ENCODE measurements at places on chromosomes 2 and 18. TPM values are rescaled to one million over a fixed set of nuclear protein-coding genes. Genes with fewer than 3 reads are reported as not detected.

The PSTPIP2 gene
- total RNA-seq: 7.0 TPM

The ACVR2A gene
- total RNA-seq: 40.6 TPM

The ACTG2 gene
- total RNA-seq: 27.5 TPM

The SKA1 gene
- total RNA-seq: 0.66 TPM

The MPP4 gene
- total RNA-seq: not detected

The NYAP2 gene
- not detected for total RNA-seq

The ALLC gene
- total RNA-seq: not detected

All from Peyer's patch (tissue), 4 donors.